ENCODE measurements at places on chromosomes 11 and 22.

DNA sequence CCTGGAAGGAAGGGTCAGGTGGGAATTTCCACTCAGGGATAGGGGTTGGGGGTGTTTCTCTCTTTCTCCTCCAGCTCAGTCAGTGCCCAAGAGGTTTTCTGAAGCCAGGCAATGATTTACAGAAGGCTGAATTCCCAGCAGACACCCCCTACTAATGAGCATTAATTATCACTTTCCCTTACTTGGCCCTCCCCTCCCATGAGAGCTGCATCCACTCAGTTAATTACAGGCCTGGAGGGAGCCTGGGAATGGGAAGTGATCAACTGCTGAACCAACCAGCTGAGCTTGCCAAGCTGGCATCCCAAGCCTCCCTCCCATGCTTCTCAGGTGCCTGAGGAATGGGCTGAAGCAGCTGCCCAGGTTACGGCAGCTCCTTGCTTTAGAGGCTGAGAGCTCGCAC is 992 bp downstream of the LGALS12 start:
- no peak for DNase-seq

DNA sequence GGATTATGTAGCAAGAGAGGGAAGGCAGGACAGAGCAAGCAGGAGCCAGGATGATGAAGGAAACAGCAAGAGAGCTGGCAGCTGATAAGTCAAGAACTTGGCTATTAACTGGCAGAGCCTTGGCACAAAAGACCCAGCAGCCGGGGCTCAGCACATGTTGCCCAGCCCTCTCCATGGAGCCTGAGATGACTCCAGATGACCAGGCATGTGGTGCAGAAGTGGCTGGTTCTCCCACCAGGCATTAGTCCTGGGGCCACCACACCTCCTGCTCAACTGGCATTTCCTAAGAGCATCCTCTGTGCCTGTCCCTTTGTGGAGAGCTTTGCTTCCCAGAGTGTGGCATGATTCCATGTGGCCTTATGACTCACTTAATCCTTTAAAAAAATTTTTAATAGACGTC is 522.6 kb downstream of the MN1 start:
- no peak for DNase-seq

DNA sequence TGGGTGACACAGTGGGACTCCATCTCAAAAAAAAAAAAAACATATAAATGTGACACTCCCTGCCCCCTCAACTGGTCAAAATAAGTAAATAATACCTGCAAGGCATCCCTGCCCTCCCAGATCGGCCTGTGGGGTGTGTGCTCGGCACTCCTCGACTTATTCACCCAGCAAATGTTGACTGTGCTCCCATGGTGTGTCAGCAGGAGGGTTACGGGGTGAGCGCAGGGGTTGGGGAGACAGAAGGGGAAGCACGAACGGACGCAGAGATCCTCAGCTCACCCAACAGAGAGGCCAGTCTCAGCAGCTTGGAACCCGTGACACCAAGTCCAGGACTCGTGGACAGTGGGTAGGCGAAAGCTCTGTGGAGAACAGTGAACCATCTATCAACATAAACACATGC is 1.6 kb upstream of the ADM2 start:
- no peak for DNase-seq

DNA sequence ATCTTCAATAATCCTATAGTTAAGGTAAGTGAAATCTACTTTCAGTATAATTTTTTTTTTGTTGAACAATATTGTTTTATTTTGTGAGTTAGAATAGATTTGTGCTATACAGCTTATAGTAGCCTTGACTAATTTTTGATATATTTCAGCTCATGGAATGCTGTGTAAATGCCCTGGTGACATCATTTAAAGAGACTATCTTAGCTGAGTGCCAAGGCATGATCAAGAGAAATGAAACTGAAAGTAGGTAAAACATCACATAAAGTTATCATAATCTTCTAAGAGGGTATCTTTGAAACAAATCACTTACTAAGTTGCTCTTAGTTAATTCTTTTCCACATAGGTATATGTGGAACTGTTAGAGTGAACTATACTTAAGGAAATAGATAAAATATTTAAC is 51.4 kb upstream of the ACAT1 start:
- DNase-seq: no peak

DNA sequence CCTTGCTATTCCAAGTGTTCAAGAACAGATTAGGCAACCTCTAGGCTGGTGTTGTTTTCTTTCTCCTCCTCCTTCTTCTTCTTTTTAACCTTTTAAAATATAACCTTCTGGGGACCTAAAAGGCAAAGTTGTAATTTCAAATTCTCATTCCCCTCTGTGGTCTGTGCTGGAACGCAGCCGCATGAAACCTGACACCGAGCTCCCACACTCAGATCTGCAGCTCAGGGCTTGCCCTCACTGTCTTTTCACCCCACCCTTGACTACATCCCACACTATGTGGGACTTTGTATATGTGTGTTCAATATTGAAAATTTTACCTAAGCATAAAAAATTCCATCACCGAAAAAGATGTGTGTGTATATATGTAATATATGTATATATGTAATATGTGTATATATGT is 62.0 kb upstream of the ARHGAP42 start:
- DNase-seq: no peak

DNA sequence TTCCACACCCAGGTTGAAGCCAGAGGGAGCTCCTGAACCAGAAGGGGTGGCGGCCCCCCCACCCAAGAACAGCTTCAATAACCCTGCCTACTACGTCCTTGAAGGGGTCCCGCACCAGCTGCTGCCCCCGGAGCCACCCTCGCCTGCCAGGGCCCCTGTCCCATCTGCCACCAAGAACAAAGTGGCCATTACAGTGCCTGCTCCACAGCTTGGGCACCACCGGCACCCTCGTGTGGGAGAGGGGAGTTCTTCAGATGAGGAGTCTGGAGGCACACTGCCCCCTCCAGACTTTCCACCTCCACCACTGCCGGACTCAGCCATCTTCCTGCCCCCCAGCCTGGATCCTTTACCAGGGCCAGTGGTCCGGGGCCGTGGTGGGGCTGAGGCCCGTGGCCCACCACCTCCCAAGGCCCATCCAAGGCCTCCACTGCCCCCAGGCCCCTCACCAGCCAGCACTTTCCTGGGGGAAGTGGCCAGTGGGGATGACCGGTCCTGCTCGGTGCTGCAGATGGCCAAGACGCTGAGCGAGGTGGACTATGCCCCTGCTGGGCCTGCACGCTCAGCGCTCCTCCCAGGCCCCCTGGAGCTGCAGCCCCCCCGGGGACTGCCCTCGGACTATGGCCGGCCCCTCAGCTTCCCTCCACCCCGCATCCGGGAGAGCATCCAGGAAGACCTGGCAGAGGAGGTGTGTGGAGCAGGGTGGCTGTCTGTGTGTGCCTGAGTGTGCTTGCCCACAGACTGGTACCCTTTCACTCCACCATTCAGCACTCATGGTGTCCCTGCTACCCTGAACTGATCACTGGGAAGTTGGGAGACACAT is 6.7 kb downstream of the PHOX2A start:
- no peak for DNase-seq
